ENCODE measurements at places on chromosomes 3 and 15.

DNA sequence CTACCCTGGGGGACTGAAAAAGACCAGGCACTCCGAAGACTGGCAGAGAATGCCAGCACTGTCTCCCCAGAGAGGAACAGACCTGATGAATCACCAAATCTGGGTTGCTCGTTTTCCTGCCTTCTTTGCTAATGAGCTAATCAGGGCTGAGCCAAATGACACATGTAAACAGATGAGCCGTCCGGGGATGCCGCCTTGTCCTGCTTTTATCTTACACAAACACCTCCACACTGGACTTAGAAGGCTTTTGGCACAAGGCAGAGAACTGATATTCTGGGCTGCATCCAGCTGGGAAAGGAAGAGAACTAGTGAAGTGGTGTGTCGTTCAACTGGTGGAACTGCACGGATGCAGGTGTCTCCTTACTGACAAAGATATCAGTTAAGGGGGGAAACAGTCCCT is 88.1 kb downstream of the MECOM start:
- DNase-seq = no peak

DNA sequence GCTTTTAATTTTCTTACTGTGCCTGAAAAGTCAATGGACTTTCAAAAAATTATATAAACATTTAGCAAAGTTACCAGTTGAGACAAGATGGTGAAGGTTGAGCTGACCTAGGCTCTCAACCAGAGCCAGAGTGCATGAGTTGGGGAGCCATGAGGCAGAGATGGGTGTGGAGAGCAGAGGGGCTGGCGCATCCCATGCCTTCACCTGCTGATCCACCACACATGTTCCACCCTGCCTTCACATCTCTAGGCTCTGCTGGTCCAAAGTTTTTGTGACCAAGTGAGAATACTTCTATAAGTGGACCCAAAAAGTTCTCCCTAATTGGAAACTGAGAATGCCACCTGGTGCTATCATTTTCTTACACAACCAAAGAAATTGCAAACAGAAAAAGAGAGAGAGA is 47.3 kb downstream of the CCR3 start:
- no peak for DNase-seq

DNA sequence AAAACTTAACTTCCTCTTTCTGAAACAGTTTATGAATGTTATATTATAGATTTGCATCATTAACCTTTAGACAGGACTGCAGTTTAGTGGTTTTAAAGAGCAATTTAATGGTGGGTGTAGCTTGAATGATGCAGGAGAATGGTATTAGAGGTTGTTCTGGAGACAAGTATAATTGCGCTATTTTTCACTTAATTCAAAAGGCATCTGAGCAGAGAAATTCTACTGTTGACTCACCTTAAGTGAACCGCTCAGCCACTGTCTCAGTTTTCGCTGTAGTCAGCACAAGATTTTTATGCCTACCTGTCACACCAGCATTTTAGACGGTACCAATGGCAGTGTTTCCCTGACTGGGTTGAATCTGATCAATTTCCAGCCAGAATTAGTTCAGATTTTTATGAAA is 348.8 kb upstream of the DCBLD2 start:
- no peak for DNase-seq

GRCh38 chr3:64658001-64658400 is 29.8 kb downstream of the ADAMTS9 start:
- no peak for DNase-seq

DNA sequence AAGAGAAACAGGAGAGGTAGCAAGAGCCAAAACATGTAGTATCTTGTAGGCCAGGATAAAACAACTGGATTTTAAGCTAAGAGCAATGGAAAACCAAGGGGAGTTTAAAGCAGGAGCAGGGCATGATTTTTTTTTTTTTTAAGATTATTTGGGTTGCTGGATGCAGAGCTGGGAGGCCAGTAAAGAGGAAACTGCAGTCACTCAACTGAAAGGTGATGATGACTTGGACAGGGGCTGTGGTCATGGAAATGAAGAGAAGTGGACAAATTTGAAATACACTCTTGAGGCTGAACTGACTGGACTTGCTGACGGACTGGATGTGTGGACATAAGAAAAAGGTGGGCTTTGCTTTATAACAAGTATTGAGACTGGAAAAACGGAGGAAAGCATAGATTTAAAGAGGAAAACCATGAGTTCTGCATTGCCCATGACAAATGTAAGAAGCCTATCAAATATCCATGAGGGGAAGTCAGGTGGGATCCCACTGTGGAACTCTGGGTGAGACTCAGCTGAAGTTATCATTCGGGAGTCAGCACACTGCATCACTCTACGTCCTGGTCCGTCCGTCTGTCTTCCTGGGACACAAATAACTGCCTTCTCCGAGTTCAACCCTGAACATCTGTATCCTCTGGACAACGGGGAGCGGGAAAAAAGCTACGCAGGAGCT is 688 bp downstream of the XPC start:
- no peak for DNase-seq

DNA sequence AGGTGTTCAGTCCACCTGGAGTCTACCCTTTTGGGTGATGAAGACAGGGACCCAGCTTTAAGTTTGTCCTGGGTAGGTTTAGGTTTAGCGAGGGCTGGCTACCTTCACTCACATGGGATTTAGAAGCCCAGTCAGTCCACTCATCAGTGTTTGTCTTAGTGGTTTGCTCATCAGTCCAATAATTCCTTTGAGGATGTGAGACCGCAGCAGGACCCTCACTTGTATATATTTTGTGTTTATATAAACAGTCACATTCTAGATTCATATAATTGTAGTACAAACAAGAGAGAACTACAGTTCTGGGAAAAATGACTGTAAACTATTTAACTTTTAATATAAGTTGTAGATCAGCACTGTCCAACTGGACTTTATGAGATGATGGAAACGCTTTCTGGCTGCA is 18.2 kb downstream of the EFCC1 start:
- DNase-seq = no peak

- no peak for DNase-seq
Measured at GRCh38 chr3:184042617-184043016, 10.2 kb upstream of the HTR3C start.

GRCh38 chr3:84925571-84925970 is 33.2 kb upstream of the CADM2 start:
- DNase-seq = no peak

DNA sequence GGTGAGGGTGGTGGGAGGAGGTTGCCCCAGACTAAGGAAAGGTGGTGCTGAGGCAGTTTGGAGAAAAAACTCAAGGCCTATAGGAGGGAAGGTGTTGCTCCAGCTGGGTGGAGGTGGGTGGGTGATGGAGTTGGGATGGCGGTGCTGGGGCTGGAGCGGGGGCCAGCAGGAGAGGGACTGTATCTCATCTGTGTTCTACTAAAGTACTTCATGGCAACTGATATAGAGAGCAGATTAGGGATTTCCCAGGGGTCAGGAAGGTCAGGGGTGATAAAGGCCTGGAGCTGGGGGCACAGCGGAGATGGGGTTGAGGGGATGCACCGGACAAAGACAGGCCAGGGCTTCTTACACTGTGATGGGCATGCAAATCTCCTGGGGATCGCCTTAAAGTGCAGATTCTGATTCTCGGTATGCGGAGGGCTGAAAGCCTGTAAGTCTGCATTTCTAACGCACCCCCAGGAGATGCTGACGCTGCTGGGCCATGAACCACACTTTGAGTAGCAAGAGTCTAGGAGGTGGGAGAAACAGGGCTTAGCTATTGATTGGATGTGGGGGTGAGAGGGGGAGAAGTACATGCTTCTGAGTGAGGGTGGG is 4.2 kb downstream of the KLHL40 start:
- DNase-seq = no peak

DNA sequence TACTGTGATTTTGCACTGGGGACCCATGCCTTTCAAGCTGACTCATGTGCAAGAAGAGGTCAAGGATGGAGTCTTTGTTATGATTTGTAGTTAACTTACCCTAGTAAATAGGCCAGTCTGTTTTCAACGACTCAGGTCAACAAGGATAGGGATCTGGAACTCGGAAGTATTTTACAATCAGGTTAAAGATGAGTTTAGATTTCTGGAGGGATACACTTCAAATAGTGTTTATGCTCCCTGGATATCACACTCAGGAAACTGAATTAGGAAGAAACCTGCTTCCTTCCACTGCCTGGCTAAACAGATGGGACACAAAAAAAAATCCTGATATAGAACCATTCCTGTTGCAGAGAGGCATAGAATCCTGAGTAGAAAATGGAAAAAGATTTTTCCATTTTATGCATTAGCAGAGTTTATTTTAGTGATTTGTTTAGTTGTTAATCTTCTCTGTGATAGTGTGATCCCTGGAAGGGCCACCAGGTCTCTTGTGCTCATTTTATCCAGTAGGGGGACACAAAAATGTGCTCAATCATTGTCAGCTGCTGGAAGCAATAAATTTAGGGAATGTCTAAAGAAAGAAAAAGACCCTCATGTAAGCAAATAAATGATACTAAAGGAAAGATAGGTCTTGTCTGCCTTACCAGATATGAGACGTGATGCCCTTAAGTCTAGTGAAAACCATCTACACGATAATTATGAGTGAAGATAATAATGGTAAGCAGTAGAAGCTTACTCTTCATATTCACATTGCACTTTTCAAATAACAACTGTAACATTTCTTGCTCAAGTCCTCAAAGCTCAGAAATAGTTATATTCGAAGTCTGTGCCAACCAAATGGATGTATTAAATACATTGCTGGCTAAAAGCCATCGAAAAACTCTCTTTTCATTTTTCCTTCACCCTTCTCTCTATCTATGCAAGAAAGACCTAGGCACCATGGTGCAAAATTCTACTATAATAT is 452.1 kb upstream of the KCNMB2 start:
- no peak for DNase-seq

DNA sequence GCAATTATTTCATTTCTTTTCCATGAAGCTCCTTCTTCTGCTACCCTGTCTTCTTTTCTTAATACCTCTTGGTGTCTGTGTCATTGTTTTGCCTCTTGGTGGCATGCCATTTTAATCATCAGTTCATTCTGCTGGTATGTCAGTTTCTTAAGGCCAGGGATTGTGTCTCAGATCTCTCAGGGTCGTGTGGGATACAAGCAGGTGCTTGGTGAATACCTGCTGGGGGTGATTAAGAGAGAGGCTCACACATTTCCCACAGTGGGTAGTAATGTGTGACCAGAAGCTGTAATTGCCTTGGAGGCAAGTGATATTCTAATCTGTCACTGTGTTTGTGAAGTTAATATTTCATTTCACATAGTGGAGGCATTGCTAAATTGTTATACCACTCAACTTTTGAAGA is 361.4 kb upstream of the TRIM42 start:
- DNase-seq = no peak

GRCh38 chr3:152193673-152194267 is 75.0 kb upstream of the MBNL1 start:
- DNase-seq = no peak

GRCh38 chr3:55624238-55624637 is 137.1 kb upstream of the WNT5A start:
- DNase-seq = no peak

DNA sequence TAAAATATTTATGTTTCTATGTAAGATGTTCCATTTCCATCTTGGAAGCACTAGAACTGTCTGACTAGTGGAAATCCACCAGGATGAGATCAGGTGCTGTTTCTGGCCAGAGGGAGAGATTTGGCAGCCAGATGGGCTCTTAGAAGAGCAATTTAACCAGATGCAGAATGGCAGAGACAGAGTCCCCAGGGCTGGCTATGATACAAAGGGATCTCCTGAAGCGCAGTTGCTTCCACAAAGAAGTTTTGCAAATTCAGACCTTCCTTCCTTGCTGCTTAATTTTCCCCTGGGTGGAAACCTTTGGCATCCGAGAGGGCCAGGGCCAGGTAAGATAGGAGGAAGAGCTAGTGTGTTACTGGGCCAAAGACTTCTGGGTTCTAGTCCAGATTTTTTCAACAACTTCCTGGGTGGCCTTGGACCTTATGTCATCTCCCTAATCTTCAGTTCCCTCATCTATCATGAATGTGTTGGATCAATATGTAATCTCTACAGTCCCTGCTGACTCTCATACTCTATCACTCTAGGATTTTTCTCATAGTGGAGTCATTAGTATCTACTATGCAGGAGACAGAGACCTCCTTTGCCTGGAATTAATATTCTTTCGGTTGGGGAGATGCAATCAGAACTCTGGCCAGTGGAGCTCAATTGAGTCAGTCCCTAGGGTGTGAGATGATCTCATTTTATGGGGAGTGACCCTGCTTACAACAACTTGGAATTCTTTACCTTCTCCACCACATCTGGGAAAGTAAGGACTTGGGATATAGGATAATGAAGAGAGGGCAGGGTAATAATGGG is 41.1 kb upstream of the NDUFB4 start:
- DNase-seq = no peak

DNA sequence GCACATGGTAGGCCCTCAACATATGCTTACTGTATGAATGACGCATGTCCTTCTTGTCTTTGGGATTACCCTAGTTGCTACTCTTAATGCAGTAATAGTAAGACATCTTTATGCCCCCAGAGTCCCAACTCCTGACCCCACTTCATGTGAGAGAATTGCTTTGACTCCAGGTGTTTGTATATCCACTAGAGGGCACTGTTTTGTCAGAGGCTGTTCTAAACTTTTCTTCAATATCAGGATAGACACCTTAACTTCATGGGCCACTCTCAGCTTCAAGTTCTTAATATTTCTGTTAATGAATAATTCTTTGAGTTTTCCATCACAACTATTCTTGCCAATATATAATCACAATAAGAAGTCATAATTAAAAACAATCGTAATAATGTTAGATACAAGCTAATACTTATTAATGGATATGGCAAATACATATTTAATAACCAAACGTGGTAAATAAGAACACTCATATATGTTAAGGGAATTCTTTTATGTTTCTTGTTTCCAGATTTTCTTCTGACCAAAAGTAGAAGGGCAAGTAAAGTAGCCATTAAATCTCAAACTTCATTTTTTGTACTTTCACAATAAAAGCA is 337.2 kb upstream of the DNAJC19 start:
- no peak for DNase-seq

DNA sequence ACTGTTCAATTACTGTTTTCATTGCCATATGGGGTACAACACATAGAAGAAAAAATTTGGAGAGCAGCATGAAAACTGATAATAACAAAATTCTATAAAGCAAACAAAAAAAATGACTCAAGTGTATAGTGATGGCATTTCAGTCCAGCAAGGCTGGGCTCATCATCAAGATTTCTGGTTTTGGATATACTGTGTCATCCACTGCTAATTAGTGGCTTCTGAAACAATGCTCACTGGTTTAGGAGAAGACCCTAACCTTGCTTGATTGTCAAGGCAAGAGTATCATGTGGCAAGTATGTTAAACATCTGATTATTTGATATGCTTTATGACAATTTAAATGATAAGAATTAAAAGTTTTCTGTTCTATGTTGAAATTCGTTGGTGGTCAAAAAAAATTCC is 96.9 kb downstream of the RFX7 start:
- DNase-seq = no peak

GRCh38 chr3:172047567-172048115 is 8.3 kb downstream of the FNDC3B start:
- DNase-seq = no peak

DNA sequence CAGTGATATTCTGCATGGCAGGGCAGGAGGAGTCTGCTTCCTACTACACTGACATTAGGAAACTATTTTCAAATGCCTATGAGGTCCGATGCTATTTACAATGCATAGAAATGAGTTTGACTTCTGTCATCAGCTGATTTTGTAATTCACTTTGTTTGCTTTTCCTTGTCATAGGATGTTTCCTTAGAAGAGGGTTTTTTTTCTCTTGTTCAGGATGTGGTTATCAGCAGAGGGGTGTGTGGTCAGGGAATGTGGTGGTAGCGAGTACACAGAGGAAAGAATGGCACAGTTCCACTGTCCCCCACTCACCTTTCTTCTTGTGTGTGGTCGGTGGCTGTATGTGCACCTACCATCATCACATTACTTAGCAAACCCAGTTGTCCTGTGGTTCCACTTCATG is 231.5 kb downstream of the LRTM1 start:
- DNase-seq = no peak

- DNase-seq = no peak
Measured at GRCh38 chr15:85482894-85483293, 102.5 kb downstream of the AKAP13 start.
